Left kidney (tissue), 8 donors: ENCODE measurements at places on chromosomes 4 and X. TPM values are rescaled to one million over a fixed set of nuclear protein-coding genes. Genes with fewer than 3 reads are reported as not detected.
A peak's percentile ranks its signal among the peaks of the same experiment; 100 is the strongest.

GRCh38 chrX:78527263-78527662 is 131.9 kb downstream of the RTL3 start:
- DNase-seq, result no peak

DNA sequence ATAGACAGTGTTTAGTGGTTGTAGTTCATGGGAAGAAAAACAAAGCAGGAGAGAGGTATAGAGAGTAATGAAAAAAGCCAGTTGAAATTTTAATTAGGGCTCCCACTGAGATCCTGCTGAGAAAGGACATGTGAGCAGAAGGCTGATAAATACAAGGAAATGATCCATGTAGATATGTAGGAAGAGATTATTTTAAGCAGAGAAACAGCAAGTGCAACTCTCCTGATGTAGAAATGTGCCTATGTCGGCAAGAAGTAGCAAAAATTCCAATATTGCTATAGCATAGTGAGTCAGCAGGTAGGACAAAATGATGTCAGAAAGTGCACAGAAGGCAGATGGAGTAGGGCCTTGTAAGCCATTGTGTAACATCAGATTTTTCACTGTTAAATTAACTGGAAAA is 1027.3 kb downstream of the PCDH18 start:
- no peak for DNase-seq

DNA sequence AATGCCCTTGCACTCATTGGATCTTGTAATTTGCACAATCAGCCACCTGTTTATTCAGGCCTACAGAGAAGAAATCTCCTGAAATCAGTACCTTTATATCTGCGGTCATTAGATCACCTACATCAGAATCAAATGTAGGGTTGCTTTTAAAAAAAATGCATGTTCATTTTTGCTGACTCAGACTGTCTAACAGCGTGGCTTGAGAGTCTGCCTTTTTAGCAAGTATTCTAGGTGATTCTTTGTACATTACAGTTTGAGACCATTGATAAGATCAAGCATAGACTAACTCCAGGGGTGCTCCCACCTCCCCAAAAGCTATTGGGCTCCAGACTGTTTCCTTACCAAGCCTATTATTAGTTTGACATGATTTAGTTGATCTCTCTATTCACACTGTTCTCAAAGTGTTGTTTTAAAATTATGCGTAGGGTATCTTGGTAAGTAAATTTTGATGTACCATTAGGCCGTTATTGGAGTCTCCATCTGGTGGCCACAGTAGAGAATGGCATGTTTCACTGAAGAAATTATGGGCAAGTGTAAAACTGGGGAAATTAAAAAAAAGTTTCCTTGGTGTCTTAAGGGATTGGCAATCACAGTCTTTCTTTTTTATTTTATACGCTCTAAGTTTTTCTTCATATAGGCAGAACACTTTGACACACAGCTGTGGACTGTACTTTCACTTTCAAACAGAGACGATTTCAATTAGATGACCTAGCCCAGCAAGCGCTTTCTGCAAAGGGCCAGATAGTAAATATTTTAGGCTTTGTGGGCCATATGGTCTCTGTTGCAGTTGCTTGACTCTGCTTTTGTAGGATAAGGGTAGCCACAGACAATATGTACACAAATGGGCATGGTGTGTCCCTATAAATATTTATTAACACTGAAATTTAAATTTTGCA is 33.7 kb upstream of the MSL3 start:
- DNase-seq, result peak; percentile 32

GRCh38 chr4:60259781-60260180 is 940.3 kb upstream of the ADGRL3 start:
- no peak for DNase-seq

GRCh38 chr4:2074588-2074987 is 15.5 kb downstream of the NAT8L start:
- no peak for DNase-seq

DNA sequence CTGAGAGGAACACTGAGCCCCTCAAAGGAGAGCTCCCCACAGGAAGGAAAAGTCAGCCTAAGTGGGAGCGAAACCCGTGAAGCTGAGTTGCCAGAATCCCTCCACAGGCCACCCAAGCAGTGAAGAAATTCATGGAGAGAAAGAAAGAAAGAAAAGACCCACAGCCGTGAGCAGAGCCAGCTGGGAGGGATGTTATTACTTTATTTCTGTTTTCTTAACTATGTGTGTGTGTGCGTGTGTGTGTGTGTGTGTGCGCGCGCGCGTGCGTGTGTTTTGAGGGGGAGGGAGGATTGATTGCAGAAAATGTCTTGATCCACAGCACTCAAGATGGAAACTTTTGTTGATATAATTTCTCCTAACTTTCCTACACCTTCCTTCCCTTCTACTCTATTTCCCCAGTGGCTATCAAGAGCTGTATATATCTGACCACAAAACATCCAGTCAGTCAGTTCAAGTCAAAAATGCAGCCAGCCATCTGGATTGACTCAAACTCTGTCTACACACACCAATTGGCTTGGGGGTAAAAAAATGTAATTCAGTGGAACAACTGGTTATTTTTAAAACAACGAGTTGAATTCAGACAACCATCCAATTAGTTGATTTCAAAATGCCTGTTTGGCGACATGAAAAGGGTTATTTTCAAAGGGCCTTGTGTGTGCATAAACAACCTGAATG is 13.8 kb upstream of the GPC3 start:
- DNase-seq, result no peak

- DNase-seq, result peak; percentile 24
These were observed 231.4 kb downstream of the QDPR start for GRCh38 chr4:17280261-17281018.

DNA sequence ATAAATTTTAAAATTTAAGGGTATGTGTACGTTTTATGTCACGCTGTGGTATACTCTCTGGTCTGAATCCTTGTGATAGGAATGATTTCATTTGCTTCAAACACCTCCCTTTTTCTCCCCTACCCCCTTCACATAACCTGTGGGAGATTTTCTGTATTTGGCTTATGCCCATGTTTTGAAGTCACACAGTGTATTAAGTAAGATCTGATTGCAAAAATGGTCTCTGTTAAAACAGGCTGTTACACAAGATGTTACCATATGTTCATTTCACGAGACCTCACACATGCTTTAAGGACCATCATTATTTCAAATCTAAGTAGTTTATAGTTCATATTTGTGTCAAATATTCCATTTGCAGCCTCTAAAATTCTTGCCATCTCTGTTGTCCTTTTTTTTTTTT is 63.5 kb downstream of the TMEM131L start:
- DNase-seq, result no peak

- no peak for DNase-seq
These were observed 9.0 kb downstream of the TCEAL1 start for GRCh38 chrX:103637604-103638338.

DNA sequence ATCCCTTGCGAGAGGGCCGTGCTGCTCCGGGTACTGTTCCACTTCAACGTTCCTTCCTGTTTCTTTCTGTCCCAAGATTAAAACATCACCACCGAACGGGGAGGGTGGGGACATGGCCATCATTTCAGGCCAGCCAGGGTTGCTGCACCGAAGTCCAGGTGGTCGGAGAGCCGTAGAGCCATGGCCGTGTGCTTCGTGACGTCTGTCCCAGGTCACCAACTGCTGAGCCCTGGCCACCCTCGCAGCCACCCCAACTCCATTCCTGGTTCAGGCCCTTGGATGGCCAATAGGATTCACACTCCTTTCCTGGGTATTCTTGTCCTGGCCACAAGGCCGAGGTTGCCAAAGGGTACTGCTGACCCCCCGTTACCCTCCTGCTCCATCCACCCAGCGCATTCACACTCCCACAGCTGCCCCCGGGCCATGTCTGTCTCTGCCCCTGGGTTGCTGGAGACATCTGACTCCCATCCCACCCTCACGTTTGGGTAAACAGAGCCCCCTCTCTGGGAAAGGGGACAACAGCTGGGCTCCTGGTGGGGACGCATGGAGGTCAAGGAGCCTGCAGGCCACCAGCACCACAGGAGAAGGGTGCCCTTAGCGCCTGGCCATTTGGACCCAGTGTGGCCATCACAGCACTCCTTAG is 103.2 kb downstream of the HMX1 start:
- DNase-seq, result no peak

DNA sequence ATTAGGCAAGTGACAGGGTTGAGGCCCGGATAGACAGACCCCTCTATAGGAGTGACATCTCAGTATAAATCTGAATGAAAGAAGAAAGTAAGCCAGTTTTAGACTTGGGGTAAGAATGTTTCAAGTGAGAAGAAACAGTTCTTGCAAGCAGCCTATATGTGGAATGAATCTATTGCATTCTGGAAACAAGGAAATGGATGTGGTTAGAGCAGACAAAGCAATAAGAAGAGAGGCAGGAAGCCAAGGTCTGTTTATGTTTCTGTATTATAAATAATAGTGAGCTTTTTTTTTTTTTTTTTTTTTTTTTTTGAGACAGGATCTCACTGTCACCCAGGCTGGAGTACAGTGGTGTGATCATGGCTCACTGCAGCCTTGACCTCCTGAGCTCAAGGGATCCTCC is 255.8 kb downstream of the UNC5C start:
- no peak for DNase-seq

DNA sequence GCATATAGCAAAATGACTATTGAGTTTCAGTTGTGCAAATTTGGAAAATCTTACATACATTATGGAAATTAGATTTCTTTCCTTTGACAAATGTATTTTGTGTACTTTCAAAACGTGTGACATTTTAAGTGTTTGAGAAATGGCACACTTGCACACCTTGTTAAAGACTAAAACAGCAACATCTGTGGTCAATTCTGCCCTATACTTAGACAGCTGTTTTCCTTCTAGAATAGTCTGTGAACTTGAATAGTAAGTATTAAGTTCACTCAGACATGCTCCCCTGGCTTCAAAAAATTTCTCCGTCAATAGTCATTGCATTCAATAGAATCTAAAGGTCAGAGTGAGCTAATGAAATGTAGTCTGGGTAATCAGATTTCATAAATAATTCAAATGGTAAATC is 21.7 kb upstream of the TBC1D9 start:
- DNase-seq, result no peak

- DNase-seq, result no peak
These were observed 92.3 kb upstream of the RASGEF1B start for GRCh38 chr4:81564025-81564424.

- DNase-seq, result no peak
These were observed 92.7 kb downstream of the CBLL2 start for GRCh38 chrX:22365460-22365859.

- no peak for DNase-seq
These were observed 107.9 kb downstream of the ZNF827 start for GRCh38 chr4:145830699-145831098.

GRCh38 chrX:112736310-112736709 is 56.6 kb upstream of the LHFPL1 start:
- no peak for DNase-seq

GRCh38 chr4:138728566-138728965 is 287.0 kb upstream of the NOCT start:
- no peak for DNase-seq

DNA sequence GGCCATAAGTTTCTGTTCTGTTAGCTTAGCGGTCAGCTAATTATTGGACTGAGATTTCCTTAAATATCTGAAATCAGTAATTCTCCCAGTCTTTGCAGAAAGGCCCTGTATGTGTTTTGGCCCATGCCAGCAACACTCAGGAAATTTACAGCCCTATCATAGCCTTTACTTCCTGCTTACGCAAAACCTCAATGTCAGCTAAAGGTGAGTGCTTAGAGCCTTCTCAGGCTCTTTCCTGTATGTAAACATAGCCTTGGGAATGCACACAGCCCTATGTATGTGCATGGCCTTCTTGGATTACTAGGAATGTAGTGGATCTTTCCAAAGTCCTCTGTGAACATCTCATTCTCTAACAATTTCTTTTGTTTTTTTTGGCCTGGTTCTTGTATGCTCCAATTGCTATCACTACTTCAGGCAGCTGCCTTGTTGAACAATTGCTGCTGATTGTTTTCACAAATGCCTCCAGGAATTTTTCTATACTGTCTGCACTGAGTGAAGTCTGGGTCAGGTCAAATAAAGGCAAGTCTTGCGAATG is 200.0 kb downstream of the PPP1R2C start:
- no peak for DNase-seq

GPR82 gene
- polyA plus RNA-seq, result 0.25 TPM

PRKG2 gene
- 2.8 TPM for polyA plus RNA-seq

MAGEA4 gene
- polyA plus RNA-seq, result not detected

HTRA3 gene
- polyA plus RNA-seq, result 7.2 TPM

CHM gene
- polyA plus RNA-seq, result 34.7 TPM

ZNF718 gene
- 18.3 TPM for polyA plus RNA-seq

NPFFR2 gene
- 0.93 TPM for polyA plus RNA-seq

PDHA2 gene
- not detected for polyA plus RNA-seq

TIMM17B gene
- polyA plus RNA-seq, result 33.7 TPM

FAM9B gene
- polyA plus RNA-seq, result 0.25 TPM

PDLIM3 gene
- 4.0 TPM for polyA plus RNA-seq

FGF13 gene
- 29.3 TPM for polyA plus RNA-seq

SPIN2A gene
- 4.3 TPM for polyA plus RNA-seq
